Esophagus muscularis mucosa (tissue), 4 donors: ENCODE measurements at places on chromosomes 16 and 17.
A peak's percentile ranks its signal among the peaks of the same experiment; 100 is the strongest.

DNA sequence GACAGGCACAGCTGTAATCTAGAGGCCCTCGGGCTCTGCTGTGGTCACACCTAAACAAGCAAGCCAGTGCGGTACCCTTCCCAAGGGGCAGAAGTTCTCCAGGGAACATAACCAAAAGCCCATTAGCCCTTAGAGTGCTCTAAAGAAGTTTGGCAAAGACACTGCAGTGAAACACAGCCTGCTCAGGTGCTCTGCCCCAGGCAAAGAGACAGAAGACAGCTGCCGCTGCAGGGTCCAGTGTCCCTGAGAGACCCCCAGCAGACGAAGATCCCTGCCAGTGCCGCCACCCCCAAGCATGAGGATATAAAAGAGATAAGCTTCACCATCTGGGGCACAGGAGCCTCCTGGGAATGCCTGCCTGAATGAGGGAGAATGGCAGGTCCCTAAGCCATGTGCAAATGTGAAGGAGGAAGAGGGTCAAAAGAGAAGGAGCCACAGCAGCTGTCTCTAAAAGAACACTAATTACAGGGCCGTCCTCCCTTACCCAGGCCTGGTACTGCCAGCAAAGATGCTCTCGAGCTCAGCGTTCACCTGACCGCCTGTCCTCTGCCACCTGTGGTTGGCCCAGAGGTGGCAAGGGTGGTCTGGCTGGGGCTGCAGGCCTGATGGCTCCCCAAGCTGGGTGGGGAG lies 29.7 kb downstream of the CUEDC1 start:
- DNase-seq = no peak

DNA sequence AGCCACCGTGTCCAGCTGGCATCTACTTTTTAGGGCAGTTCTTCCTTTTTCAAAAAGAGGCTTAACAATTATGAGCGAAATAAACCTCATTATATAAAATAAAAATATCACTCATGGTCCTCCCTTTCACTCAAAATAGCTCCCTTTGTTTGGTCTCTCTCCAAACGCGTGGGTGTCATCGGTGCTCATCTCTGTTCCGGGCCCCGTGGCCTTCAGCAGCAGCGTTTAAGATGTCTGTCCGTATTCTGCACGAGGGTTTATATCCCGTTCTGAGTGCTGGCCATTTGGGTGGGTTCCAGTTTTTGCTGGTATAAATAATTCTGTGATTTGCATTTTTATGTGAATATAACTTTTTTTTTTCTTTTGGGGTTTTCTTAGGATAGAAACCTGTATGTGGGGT lies 33.4 kb downstream of the PRMT7 start:
- no peak for DNase-seq

DNA sequence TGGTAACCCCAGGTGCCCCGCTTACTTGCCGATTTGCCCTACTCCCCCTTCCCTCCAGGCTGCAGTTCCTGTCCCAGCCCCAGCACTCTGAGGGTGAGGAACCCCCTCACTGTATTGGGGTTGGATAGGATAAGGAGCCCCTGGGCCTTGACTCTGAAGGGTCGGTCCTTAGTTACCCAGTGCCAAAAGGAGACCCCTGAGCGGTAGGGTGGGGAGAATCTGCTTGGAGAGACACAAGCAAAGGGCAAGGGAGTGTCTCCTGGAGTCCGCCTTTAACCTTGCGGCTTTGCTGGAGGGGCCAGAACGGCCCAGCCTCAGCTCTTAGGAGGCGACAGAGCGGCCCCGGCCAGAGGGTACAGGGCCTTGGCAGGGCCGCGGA lies 13.0 kb downstream of the CARD14 start:
- no peak for DNase-seq

GRCh38 chr17:78883089-78883532 lies 19.9 kb downstream of the CEP295NL start:
- DNase-seq = peak; percentile 95

DNA sequence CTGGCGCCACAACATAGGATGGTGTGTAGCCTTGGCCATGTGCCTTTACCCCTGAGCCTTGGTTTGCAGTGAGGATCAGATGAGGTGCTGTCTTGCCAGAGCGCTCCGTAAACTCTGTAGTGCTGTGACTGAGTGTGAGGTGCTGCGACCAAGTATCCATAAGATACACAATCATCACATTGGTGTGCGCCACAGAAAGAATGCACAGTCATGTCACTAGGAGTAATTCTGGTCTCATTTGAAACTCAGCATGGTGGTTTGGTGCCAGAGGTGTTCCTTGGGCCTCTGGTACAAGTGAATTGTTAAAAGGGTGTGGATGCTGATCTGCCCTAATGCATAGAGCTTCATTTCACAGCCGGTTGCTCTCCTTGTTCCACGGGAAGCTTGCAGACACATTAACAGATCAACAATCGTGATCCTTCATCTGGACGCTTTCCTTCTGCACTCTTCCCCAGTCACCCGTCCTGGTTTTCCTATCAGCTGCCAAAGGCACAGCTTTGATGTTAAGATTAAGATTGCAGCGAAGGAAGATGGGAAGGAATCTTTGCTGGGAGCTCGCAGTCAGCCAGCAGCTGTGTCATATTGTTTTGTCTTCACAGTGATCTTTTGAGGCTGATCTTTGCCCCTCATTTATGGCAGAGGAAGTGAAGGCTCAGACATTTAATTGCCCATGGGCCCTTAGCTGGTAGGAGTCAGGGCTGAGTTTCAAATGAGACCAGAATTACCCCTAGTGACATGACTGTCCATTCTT lies 79.1 kb downstream of the KSR1 start:
- DNase-seq = no peak

- DNase-seq = no peak
Measured at GRCh38 chr16:4385789-4386450, 14.3 kb downstream of the VASN start.

GRCh38 chr16:69579783-69580481 lies 14.2 kb downstream of the NFAT5 start:
- no peak for DNase-seq

- no peak for DNase-seq
Measured at GRCh38 chr17:63246344-63246743, 199.8 kb downstream of the CYB561 start.

GRCh38 chr16:82187829-82188228 lies 17.8 kb upstream of the MPHOSPH6 start:
- no peak for DNase-seq

DNA sequence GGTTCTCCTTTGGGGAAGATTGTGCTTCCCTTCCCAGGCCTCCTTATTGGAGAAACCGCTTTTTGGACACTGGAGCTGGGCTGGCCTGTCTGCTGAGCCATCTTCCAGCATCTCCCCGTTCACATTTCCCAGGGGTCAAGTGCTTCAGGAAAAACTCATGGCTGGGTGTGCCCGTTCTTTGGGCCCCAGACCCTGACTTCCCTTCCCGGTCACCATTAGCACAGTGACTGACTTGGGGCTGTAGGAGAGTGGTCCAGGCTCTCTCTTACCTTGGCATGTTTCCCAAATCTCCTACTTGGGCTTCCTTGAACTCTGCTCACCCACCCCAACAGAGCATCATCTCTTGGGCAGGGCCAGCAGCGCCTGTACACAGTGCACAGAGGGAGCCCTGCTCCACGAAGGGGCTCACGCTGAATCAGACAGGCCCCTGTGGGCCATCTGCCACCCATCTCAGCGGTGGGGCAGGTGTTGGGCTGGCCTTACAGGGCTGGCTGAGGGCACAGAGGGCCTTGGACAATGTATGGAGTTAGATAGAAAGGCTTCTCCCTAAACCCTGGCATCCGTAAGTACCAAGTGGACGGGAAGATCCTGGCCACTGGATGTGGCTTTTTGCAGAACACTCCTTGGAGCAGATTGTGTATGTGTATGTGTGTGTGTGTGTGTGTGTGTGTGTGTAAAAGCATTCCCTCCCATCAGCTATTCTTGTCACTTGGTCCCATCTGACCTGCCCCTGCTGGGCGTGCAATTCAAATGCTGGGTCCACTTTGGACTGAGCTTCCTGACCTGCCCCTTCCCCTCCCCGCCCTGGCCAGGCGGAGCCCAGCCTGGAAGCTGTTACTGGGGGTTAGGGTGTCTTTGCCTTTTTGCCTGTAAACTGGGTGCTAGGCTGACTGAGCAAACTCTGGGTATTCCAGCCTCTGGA lies 24.9 kb upstream of the CDC42EP4 start:
- no peak for DNase-seq

DNA sequence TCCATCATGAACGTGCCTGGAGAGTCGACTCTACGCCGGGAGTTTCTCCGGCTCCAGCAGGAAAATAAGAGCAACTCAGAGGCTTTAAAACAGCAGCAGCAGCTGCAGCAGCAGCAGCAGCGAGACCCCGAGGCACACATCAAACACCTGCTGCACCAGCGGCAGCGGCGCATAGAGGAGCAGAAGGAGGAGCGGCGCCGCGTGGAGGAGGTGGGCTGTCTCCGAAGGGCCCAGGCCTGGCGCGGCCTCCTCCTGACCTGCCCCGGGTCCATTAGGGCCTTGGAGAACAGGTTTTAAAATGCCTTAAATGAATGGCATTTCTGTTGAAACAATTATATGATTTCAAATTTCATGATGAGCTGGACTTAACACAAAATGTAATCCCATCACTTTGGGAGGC lies 11.8 kb upstream of the C17orf107 start:
- no peak for DNase-seq

- DNase-seq = no peak
Measured at GRCh38 chr16:47523342-47524006, 62.3 kb downstream of the PHKB start.

DNA sequence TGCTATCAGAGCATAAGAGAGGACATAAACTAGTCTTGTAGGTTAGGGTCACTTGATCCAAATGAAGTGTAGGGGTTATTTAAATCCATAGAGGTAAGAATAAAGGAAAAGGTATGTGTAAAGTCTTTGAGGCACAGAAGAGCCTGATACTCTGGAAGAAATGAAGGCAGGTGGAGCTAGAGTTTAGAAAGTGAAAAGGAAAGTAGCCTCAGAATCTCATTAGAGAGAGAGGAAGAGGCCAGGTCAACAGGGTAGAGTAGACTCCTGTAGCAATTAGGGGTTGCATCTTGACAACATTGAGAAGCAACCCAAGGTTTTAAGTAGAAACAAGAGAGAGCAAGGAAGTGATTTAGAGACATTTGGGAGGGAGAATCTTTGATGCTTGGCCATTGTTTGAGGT lies 235.2 kb upstream of the SOX9 start:
- no peak for DNase-seq

GRCh38 chr17:18959845-18960240 lies 7.9 kb downstream of the SLC5A10 start:
- DNase-seq = no peak

- DNase-seq = no peak
Measured at GRCh38 chr17:48868916-48869500, 23.6 kb upstream of the ATP5MC1 start.

DNA sequence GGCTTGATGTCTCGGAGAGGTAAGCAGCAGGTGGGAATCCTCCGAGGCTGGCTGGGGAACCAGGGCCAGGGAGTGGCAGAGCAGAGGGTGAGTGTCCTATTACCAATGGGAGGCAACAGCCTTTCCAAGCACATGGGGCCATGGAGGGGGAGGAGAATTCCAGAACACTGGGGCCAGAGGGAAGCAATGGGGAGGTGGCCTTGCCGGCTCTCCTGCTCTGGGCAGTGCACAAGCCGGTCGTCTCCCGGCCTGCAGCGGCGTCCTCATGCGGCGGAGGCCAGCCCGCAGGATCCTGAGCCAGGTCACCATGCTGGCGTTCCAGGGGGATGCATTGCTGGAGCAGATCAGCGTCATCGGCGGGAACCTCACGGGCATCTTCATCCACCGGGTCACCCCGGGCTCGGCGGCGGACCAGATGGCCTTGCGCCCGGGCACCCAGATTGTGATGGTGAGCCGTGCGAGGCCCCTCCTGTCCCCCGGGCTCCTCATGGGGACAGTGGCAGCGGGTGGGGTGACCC lies 21.9 kb downstream of the SGSH start:
- no peak for DNase-seq

DNA sequence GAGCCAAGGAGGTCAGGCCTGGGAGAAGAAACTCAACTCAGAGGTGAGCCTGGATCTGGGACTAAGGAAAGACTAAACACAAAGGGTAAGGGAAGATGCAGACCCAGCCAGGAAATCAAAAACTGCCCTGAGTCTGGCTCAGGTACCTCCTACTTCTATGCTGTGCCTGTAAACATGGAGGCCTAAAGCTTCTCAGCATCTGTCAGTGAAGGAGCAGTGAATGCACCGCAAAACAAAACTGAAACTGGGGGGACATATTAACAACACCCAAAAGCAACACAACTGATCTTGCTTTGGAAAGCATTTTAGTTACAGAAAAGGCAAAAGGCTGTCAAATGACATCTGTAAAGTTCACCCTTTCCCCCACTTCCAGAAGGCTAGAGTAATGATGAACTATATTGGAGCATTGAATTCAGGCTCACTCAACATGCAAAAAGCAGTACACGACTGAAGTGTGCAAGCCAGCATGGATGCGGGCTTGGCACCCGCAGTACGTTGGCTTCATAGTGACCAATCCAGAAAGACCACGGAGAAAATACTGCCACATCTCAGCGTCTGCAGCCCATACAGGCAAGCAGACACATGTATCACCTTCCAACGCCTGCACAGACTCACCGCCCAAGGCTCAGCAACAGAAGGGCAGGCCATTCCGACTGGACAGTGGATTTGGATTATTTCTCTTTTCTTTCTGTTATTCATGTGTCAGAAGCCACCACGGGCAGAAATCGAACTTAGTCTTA lies 3.8 kb downstream of the TBC1D16 start:
- no peak for DNase-seq

DNA sequence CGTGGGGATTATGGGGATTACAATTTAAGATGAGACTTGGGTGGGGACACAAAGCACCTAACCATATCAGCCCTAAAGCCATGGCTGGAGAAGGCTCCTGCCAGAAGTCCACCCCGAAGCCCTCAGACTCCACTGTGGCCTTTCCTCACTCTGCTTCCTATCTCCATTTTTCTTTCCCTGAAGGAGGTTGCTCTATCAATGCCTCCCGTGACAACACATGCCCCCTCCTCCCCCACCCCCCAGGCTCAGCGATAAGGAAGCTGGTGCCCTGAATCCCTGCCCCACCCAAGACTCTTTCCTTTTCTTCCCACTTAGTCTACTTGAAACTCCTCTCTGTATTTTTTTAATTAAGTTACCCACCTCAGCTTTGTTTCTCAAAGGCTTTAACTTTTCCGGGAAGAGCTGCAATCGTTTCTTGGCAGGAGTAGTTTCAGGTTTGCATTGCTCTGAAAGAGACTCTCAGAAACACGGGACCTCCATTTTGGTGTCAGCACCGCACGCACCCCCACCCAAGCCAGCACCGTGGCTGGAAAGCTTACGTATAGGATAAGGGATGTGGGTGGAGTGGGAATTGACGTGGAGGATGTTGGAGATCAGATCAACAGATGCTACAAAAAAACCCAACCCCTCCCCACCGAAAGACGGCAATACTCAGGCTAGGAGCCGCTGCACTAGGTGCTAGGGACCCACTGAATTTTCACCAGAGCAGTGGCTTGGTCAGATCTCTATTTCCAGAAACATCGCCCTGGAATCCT lies 15.2 kb upstream of the CA4 start:
- no peak for DNase-seq

GRCh38 chr17:45395569-45396415 lies 36.9 kb downstream of the ARHGAP27 start:
- no peak for DNase-seq
